ENCODE measurements at places on chromosomes 5 and 9.

GRCh38 chr5:144945503-144945902 lies 774.8 kb downstream of the KCTD16 start:
- DNase-seq = no peak

DNA sequence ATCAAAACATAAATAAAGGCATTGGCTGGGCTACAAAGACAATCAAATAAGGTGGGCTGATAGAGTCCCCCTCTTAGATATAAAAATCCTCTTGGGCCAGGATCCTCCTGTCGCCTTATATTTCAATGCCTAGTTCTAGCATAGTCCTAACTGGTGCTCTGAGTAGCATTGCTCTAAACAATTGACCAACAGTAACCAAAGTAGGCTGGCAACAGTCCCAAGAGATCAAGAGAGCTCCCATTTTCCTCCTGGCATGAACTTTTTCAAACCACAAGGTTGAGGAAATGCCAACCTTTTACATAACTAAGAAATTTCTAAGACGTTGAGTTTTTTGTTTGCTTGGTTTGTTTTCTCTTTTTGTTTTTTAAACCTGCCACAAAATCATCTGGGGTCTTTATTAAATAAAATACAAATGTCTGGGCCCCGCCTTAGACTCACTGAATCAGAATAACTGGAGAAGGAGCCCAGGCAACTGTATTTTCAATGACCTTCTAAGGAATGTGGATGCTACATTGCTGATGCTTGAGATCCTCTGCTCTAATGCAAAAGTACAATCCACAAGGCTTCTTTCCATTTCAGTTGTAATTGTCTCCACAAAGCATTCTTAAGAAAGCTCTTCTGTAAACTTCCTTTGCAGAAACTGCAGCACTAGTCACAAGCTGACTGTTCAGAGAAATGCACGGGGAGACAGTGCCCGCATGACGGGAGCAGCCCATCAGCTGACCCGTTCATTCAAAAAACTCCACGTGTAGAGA lies 2.9 kb downstream of the SLC45A2 start:
- no peak for DNase-seq

- DNase-seq = no peak
Measured at GRCh38 chr5:128572051-128572929, 34.2 kb upstream of the FBN2 start.

- no peak for DNase-seq
Measured at GRCh38 chr5:62812621-62813255, 234.1 kb downstream of the LRRC70 start.

GRCh38 chr5:135040333-135041144 lies 6.5 kb upstream of the PITX1 start:
- DNase-seq = no peak

Measured in bronchial epithelial cell (primary cell).